Astrocyte (in vitro differentiated cells and primary cell): ENCODE measurements at places on chromosomes 5 and 9. TPM values are rescaled to one million over a fixed set of nuclear protein-coding genes. Genes with fewer than 3 reads are reported as not detected.
A peak's percentile ranks its signal among the peaks of the same experiment; 100 is the strongest.

- no peak for DNase-seq
Measured at GRCh38 chr5:60036192-60036938, 142.8 kb upstream of the PDE4D start.

SPINK6 gene
- not detected in 2 replicates for total RNA-seq

GRCh38 chr5:9429691-9430215, 116.1 kb downstream of the SEMA5A start:
- DNase-seq = no peak

GRCh38 chr5:155872629-155873220, 454.2 kb upstream of the SGCD start:
- no peak for DNase-seq

- peak; percentile 38 for DNase-seq
Measured at GRCh38 chr5:32143617-32144377, 30.3 kb downstream of the GOLPH3 start.

GDF9 gene
- 0.34 and 0.46 TPM in 2 replicates for total RNA-seq

- no peak for DNase-seq
Measured at GRCh38 chr5:174550026-174550425, 174.4 kb upstream of the MSX2 start.

DNA sequence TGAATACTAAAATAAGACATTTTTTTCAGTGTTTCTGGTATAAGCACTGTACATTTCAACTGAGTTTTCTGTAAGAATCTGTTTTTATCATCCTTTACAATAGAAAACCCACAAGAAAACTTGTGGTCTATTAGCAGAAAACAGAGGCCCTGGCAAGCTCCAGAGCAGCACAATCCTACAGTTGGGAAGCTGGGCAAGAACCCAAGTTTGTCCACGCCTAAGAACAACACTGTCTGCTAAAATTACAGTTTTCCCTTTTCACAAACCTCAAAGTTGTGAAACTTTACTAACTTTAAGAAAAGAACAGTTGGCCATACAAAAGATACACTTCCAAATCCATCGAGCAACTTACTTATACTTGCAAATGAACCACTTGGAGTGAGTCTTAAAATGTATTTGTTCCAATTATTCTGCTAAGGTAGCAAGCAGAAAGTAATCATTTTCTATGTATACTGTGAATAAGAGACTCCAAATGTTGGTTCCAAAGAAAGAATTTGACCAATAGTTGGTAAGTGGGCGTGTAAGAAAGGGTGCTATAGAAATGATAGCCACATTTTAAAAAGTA, 982.0 kb upstream of the ARRDC3 start:
- DNase-seq = peak; percentile 91

DNA sequence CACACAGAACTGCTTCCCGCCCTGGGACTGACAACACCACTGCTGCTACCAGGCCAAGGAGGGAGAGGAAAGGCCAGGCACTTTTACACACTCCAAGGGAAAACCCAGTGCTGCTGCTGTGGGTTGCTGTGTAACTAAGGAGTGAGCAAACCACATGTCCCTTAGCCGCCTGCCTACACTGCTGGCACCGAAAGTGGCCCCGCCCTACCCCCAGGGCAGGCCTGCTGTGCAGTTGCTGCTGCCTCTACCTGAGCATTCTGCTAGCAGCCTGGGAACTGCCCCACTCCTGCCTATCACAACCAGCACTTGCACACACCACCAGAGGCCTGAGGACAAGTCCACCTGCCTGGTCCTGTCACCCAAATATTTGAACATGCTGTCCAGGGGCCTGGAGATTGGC, 740.9 kb downstream of the DTWD2 start:
- no peak for DNase-seq

MAST4 gene
- total RNA-seq = 16.0 and 22.3 TPM in 2 replicates

IL31RA gene
- 4.7 and 5.7 TPM in 2 replicates for total RNA-seq

GRCh38 chr5:133818869-133819600, 149.4 kb downstream of the C5orf15 start:
- DNase-seq = no peak

PCA3 gene
- not detected in 2 replicates for total RNA-seq

PCDHGC4 gene
- 6.6 and 7.4 TPM in 2 replicates for total RNA-seq

DNA sequence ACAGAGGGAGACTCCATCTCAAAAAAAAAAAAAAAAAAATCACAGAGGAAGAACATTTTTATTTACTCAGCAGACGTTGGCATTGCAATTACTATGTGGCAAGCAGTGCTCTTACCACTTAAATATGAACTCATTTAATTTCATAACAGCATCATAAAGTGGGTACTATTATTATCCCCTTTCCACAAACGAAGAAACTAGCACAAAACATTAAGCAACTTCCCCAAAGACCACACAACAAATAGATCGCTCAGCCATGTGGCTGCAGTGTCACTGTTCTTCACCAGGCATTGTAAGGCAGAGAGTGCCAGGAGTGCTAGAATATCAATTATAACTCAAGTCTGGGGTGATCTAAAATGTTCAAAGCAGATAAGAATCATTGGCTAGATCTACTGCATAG, 69.8 kb upstream of the PLPP6 start:
- no peak for DNase-seq

SLC46A2 gene
- total RNA-seq = not detected in 2 replicates
